ENCODE measurements at places on chromosomes 5 and 9. TPM values are rescaled to one million over a fixed set of nuclear protein-coding genes. Genes with fewer than 3 reads are reported as not detected.

GRCh38 chr9:70747261-70747718, 332.8 kb upstream of the KLF9 start:
- DNase-seq, result no peak

The PBX3 gene
- total RNA-seq, result 11.0 TPM

- DNase-seq, result peak; percentile 7
Measured at GRCh38 chr9:117555964-117556629, 141.2 kb upstream of the ASTN2 start.

The SPAG8 gene
- total RNA-seq, result 0.12 TPM

GRCh38 chr5:14250084-14250695, 107.0 kb downstream of the TRIO start:
- peak; percentile 55 for DNase-seq

The ACSL6 gene
- not detected for total RNA-seq

GRCh38 chr9:134858051-134858841, 22.4 kb upstream of the FCN2 start:
- no peak for DNase-seq

The PFN3 gene
- not detected for total RNA-seq

The LCN15 gene
- not detected for total RNA-seq

DNA sequence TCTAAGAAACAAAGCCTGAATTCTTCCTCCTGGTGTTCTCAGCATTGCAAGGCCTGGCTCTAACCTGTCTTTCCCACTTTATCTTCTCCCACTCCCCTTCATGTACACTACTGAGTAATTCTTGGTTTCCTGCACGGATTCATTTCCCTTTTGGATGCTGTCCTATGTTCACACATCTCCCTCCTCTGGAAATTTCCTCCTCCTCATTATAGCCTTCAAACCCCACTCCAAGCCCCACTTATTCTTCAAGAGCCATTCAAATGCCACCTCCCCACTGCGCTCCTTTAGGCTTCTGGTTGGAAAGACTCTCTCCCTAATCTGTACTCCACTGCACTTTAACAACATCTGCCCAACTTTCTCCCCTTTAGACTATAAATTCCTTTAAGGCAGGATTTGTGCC, 28.2 kb upstream of the C5orf63 start:
- no peak for DNase-seq

DNA sequence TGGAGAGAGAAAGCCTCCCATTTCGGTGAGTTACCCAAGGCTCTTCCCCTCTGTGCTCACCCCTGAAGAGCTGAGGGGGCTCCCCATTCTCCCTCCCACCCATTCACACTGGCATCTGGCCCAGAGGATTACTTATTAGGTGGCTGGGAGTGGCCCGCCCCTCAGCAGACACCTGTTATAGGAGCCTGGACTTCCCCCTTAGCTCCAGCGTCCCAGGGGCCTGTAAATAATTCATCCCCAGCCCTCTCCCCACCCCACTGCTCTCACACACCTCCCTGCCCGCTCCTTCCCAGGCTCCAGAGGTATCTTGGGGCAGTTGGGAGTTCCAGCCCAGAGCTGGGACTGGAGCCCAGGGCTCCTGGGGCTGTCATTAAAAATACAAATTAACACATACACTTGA, 11.6 kb upstream of the SLC6A7 start:
- DNase-seq, result no peak

GRCh38 chr5:37900692-37901091, 60.9 kb upstream of the GDNF start:
- peak; percentile 25 for DNase-seq

The TXNDC15 gene
- total RNA-seq, result 48.1 TPM

DNA sequence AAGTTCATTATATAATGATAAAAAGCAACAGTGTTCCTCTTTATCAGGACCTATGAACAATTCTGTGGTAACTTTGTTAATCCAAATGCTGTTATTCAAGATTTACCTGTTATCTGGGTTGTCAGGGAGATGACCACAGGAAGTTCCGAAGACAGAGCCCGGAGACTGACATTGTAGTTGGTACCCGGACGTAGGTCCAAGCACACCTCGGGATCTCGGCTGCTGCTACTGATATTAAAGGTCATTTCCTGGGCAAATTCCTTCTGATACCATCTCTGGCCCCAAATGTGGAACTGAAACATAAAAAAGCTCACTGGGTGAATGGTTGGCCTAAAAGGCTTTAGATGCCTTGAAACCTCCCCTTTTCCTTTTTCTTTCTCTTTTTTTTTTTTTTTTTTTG, 96.7 kb downstream of the SUSD1 start:
- no peak for DNase-seq
